ENCODE measurements at places on chromosomes 1 and 21.

- no peak for DNase-seq
Measured at GRCh38 chr1:29482991-29483390, 246.7 kb downstream of the PTPRU start.

- no peak for DNase-seq
Measured at GRCh38 chr1:205373022-205373797, 16.5 kb upstream of the KLHDC8A start.

GRCh38 chr1:21955501-21956281 is 18.6 kb upstream of the HSPG2 start:
- no peak for DNase-seq

- no peak for DNase-seq
Measured at GRCh38 chr1:35191429-35192055, 1.4 kb downstream of the SFPQ start.

- peak; percentile 68 for DNase-seq
Measured at GRCh38 chr1:50348449-50349241, 74.6 kb downstream of the DMRTA2 start.

GRCh38 chr1:14517841-14518180 is 80.7 kb upstream of the KAZN start:
- DNase-seq: no peak

Measured in astrocyte of the spinal cord (primary cell).